ENCODE measurements at places on chromosomes 5 and 9.

- no peak for DNase-seq
Observed at GRCh38 chr9:27192291-27192960, 83.4 kb downstream of the TEK start.

GRCh38 chr9:131635285-131635684, 90.0 kb downstream of the PRRT1B start:
- DNase-seq: peak; percentile 29

DNA sequence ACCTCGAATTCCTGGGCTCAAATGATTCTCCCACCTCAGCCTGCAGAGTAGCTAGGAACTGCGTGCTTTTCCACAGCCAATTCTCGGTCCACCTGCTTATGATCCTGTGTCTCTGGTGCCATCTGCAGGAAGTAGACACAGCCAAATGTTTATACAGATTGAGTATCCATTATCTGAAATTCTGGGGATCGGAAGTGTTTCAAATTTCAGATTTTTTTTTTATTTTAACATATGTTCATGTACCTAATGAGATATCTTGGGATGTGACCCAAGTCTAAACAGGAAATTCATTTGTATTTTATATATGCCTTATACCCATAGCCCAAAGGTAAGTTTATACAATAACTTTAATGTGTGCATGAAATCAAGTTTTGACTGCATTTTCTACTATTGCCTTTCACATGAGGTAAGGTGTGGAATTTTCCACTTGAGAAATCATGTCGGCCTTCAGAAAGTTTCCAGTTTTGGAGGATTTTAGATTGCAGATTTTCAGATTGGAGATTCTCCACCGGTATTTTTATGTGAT, 89.5 kb downstream of the ESM1 start:
- no peak for DNase-seq

DNA sequence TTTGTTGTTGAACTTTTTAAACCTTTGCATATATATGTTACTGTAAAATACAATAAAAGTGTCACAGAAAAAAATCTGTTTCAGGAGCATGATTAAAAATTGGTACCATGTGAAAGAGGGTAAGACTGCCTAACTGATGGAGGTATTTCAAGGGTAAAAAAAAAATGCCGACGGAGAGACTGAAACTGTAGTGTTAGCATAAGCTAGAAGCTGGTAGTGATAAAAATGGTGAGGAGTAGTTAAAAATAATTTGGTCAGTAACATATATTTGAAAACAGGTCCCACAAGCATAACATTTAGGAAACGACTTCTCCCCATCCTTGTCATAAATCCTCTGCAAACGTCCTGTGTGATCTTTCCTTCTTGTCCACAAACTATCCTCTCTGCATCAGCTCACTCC, 64.7 kb downstream of the MEF2C start:
- no peak for DNase-seq

Data from activated B cell treated with CpG ODN at 0.5 μM for 24 hours (primary cell).